Islet precursor cell (in vitro differentiated cells): ENCODE measurements at places on chromosomes 2 and 18.

GRCh38 chr18:10074110-10074509 is 160.3 kb downstream of the VAPA start:
- DNase-seq = no peak

DNA sequence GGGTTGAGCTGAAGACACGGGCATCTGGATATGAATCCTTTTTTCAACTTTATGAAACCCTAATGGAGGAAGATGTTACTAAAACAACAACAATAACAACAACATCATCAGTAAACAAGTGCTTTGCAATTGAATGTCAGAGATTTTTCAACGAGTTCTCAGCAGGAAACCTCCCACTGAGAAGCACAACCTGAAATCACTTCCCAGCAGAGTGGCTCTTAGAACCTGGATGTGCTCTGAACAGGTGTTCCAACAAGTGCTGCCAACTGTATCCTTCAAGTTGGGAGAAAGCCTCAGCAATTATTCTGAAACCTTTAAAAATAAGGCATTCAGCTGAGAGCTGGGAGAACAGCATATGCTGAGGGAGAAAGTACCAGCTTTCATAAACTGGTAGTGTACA is 1622.7 kb upstream of the CELF4 start:
- no peak for DNase-seq

- DNase-seq = no peak
Observed at GRCh38 chr2:105954891-105955290, 210.2 kb downstream of the NCK2 start.

- DNase-seq = no peak
Observed at GRCh38 chr2:23532391-23533337, 147.7 kb downstream of the KLHL29 start.

GRCh38 chr2:51790854-51791253 is 758.9 kb upstream of the NRXN1 start:
- DNase-seq = no peak

DNA sequence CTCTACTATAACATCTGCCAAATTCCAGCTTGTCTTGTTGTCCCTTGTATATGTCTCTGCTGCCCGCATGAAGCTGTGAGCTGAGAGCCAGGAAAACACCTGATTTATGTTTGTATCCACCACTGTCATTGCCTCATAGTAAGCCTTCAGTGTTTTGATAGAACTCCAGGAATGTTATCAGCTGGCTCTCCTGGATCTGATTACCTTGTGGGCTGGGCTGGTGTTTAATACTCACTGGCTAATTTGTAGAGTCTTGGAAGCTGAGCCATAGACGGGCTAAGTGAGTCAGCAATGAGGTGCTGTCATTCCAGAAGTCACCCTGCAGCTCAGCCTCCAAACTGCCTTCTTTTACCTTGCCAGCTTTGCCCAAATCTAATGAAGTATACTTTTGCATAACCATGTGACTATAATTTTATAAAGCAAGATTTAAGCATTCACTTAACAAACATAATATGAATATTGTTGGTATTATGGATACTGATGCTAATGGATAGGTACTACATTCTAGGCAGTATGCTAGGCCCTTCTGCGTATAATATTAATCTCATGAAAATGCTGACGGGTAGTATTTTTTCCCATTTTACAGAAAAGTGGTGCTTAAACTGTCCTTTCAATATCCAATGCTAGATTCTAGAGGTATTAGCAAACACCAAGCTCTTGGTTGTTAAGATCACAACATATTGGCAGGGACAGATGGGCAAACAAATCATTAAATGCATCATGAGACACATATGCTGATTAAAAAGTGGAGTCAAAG is 62.7 kb upstream of the GATA6 start:
- DNase-seq = peak; percentile 74

DNA sequence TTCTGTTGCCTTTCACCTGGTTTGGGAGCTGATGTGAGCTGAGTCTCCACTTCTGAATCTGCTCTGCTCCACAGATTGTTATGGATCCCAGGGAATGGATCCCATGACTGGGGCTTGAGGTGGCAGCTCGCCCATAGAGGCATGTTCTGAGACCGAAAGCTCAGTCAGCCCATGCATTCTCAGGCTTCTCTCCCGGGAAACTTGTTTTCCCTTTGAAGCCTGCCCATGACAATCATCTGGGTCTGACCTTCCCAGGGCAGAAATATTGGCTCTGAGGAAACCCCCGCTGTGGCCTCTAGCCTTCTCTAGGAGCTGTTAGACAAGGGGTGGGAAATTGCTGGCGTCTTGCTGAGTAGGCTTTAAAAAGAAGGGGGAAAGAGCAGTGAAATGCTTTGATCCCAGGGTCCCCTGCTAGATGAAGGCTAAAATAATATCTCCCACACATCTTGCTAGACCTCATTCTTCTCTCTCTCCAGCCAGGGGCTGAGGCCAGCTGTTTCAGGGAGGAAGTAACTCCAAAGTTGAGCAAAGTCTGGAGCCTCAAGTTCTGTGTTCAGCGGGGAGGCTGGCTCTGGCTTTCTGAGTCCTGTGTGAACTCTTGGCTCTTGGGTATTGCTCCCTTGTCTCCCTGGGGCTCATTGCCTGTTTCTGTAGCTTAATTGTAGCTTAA is 2.0 kb downstream of the VAMP8 start:
- DNase-seq = peak; percentile 56

DNA sequence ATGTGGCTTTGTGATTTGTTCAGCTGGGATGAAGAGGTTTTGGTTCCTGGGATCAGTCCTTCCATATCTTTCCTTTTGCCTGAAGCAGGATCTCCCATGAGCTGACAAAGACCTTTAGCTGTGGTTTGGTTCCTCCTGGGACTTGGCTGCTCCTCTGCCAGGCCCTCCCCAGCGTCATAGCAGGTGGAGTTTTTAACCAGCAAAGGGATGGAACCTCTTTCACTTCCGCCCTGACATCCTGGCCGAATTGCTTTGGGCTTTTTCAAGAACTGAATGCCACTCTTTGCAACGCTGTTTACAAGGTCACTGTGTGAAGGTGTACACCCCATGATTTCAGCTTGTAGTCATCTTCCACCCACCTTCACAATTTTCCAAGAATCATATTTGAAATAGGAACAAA is 390 bp downstream of the PCARE start:
- DNase-seq = peak; percentile 24

DNA sequence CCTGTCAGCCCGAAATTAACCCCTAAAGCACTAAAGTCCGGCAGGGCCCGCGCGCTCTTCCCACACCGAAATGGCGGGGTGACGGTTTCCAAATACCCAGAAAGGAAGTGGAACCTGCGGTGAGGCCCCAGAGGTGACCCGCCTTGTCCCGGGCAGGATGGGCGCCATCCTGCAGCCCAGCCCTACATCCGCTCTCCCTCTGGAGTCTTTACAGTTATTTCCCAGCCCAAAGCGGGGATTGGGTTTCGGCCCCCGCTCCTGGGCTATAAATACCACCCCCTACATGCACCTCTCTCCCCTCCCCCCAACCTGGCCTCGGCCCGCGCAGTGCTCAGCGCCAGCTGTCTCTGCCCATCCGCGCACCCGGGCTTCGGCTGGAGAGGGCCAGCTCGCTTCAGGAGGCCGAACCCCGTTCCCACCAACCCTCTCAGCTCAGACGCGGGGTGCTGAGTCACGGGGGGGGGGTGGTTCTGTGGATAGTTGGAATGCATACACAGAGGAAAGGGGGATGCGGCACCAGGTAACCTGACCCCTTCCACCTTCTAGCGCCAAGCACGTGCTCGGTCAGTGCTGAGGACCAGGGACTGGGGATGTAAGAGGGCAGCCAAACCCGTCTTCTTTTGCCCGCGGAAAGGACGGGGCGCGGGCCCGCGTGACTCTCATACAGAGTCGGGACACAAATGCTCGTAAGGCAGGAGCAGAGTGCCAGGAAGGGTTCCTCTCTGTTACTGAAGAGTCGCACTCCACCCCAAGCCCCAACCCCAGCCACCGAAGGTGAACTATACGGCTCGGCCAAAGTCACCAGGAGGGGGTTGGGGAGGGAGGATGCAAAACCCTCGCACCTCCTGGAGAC is at the start of gene TUBA4B:
Gene TUBA4B, plus strand, starts transcription at position 344 of the 853 bp plus-strand sequence. Its CDS starts 165 bp downstream, at position 509.
- DNase-seq = peak; percentile 65

DNA sequence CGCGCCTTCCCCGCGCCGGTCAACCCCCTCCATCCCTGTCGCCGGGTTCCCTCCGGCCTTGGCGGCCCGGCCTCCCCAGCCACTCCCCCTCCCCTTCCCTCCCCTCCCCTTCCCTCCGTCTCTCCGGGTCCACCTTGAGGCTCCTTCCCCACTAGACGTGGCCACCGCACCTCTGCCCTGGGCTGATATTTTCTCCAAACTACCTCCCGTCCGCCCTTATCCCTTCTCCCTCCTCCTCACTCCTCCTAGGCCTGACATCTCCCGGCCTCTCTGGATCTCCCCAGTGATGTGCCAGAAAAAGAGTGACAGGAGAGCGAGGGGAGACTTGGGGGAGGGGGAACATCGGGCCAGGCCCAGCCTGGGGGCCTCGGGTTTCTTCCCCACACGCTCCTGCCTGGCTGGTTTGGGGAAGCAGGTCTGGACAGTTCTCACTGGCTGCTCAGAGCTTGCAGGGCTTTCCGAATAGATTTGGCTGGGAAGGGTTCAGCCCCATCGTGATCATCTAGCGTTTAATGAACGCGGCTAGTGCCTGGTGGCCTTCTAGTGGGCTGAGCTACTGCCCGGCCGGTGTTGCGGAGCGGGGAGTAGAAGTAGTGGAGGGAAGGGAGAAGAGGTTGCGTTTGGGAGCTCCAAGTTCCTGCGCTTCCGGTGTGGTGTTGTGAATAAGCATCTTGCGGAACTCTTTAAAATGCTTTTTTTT is 641 bp downstream of the MAPRE3 start:
- peak; percentile 69 for DNase-seq

DNA sequence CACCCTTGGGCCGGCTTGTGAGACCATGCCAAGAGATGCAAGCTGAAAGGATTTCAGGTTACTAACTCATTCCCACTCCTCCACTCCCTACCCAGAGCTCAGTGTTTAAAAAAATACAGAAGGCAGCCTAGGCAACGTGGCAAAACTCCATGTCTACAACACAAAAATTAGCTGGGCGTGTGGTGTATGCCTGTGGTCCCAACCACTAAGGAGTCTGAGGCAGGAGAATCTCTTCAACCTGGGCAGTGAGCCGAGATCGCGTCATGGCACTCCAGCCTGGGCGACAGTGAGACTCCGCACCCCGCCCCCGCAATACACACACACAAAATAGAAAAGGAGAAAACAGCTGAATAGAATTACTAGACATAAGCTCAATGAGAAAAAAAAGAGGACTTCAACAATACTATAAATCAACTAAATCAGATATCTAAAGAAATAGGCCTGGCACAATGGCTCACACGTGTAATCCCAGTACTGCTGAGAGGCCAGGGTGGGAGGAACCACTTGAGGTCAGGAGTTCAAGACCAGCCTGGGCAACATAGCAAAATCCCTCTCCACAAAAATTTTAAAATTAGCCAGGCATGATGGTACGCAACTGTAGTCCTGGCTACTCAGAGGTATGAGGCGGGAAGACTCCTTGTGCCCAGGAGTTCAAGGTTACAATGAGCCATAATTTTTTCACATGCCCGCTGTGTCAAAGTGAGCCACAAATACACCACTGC is 10.1 kb downstream of the IWS1 start:
- no peak for DNase-seq

- DNase-seq = no peak
Observed at GRCh38 chr2:239252801-239253200, 148.0 kb downstream of the HDAC4 start.

GRCh38 chr2:72159211-72159993 is 11.7 kb upstream of the CYP26B1 start:
- DNase-seq = no peak

DNA sequence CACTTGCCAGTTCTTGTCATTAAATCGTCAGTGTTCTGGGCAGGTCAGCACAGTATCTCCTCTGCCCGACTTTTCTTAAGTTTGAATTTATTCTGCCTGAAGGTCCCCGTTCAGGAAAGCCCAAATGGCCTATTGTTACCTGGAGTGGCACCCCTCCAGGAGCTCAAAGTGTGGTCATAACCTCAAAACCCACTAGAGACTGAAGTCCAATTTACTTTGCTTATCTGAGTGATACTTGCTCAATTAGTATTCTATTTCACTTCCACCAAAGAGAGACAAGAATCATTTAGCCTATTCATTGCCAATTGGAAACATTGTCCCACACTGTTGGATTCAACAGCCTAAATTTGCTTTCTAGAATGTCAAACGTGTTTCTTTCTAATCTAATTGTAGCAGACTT is 375.3 kb downstream of the LNPK start:
- DNase-seq = no peak

DNA sequence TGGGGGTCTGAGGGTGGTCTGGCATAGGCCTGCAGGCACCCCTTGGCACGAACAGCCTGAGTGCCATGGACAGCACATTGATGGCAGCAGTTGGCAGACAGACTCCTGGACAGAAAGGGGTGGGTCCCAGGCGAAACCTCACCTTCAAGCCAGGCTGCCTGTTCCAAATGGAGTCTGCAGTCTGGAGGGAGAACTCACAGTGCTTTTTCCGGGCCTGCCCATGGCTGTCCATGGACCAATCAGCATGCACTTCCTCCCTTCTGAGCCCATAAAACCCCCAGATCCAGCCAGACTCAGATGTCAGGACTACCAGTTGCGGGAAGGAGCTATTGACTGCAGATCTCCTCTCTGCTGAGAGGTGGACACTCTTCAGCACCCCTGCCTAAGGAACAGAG is 694.6 kb upstream of the ACVR2A start:
- DNase-seq = no peak

GRCh38 chr18:6941996-6942395 is 175.6 kb downstream of the LAMA1 start:
- DNase-seq = no peak

DNA sequence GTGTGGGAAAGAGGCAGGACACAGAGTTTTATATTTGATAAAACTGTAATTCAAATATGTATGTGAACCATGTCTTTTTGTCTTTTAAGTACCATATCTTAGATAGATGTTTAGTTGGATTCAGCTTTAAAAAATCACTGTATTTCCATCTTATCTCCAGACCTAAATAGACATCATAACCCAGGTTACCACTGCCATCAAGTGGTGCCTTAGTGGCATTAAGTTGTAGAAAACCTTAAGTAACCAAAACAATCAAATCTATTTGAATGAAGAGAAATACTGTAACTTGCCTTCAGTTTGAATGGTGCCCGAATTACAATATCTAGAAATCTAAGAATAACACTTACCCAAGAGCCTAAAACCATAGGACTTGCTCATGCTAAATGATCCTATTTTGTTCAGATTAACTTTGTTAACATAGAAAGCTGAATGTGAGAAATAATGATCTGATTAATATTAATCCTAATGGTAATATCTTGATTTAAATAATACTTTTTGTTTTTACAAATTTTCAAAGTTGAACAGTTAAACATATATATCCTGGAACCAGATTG is 92.5 kb upstream of the MAP2 start:
- no peak for DNase-seq
